ENCODE measurements at places on chromosomes 7 and 10.

DNA sequence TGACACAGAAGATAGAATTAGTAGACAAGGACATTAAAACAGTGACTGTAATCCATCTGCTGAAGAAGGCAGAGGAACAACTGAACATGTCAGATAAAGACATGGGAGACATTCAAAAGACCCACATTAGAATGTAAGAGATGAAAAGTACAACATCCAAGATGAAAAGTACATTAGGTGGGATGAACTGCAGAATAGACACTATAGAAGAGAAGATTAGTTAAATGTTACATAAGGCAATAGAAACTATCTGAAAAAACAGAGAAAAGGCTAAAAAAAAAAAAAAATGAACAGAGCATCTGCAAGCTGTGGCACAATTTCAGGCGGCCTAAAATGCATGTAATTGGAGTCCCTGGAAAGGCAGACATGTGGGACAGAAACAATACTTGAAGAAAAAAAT is 21.6 kb downstream of the NUB1 start:
- DNase-seq: no peak

- DNase-seq: no peak
Observed at GRCh38 chr10:26697922-26698608, 564 bp downstream of the PDSS1 start.

GRCh38 chr7:92404170-92404614 is 43.1 kb upstream of the GATAD1 start:
- no peak for DNase-seq

- no peak for DNase-seq
Observed at GRCh38 chr7:159064121-159064815, 80.4 kb downstream of the VIPR2 start.

- DNase-seq: no peak
Observed at GRCh38 chr7:135889823-135890222, 87.3 kb downstream of the MTPN start.

DNA sequence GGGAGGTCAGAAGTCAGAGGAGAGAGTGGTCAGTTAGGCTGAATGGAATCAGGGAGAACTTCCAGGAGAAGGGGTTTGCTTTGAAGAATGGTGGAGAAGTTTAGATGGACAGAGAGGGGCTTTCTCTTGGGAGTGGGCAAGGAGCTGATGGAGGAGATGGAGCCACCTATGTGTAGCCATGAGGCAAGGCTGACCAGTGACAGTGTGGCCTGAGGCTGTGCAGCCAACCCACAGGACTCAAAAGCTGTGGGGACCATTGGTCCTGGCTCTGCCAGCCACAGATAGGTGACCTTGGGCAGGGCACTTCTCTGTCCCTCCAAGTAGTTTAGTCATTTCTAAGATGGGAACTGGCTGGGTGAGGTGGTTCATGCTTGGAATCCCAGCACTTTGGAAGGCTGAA is 18.7 kb downstream of the NEURL1 start:
- DNase-seq: no peak

- no peak for DNase-seq
Observed at GRCh38 chr7:138074121-138074520, 2.1 kb upstream of the AKR1D1 start.

GRCh38 chr7:22801912-22802311 is 20.7 kb downstream of the TOMM7 start:
- DNase-seq: no peak

- DNase-seq: no peak
Observed at GRCh38 chr10:19048489-19048888, at the start of gene MALRD1. TSS of gene MALRD1 (plus strand) at chr10:19048801. CDS start at chr10:19048939, 138 bp downstream.

DNA sequence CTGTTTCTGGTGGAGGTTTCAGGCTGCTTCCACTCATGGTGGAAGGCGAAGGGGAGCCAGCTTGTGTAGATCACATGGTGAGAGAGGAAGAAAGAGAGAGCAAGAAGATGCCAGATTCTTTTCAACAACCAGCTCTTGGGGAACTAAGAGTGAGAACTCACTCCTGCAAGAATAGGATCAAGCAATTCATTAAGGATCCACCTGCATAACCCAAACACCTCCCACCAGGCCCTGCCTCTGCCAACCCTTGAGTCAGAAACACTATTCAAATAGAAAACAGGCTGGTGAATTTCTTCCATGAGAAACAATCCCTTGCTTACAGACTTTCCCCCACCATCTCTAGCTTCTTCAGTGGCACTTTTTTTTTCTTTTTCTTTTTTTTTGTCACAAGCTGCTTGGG is 317.2 kb downstream of the GPR158 start:
- no peak for DNase-seq

GRCh38 chr7:84982199-84982598 is 204.7 kb downstream of the SEMA3D start:
- no peak for DNase-seq

DNA sequence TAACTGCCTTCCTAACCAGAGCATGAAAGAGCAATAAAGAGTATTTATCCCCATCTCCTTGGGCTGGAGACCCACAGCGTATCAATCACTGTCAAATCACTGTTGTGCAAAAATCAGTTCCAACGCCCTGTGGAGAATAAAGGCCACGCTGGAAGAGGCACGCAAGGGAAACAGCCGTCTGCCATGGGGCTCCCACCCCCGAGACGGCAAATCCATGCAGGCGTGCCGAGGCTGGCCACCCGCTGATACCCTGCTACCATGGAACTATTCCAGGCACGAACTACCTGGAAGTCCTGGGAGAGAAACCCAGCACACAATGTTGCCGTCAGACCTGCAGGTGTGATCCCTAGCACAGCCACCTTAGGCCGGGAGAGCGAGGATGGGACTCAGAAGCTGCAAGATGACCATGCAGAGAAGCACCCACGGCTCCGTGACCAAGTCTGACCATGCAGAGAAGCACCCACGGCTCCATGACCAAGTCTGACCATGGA is 185.3 kb downstream of the DIP2C start:
- DNase-seq: no peak

DNA sequence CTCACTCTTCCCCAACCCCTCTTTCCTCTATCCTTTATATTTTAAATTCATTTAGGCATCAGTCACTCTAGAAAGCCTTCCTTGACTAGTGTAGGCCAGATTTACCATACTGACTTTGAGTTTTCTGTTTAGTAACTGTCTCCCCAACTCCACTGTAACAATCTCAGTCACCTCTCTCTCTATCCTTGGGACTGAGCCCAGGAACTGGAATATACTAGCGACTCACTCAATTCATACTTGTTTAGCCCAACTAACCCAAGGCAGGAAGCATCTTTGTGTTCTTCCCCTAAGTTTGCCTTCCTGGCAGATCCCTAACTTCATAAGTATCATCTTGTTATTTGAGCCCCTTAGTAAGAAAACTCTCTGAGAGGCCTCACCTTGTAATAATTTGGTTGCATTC is 19.1 kb downstream of the PLCE1 start:
- no peak for DNase-seq

GRCh38 chr7:964401-965231 is 10.1 kb upstream of the ADAP1 start:
- DNase-seq: no peak

- DNase-seq: no peak
Observed at GRCh38 chr10:48469516-48470020, 135.3 kb downstream of the ARHGAP22 start.

- no peak for DNase-seq
Observed at GRCh38 chr7:27640884-27641574, 21.7 kb downstream of the HIBADH start.

DNA sequence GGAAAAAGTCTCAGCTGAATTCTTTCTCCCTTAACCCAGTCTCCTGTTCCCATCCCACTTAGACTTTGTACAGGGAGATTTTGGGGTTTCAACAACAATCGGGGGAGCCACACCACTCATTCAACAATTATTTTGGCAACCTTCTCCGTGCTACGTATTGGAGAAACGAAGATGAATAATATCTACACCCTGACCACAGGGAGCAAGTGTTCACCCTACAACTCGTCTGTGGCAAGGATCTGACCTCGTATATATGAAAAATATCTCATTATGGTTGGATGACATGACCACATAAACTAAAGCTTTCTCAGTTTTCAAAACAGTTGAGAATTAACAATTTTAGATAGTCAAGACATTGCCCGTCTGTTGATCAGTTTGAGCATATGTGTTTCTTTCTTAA is 302.1 kb downstream of the CACNA2D1 start:
- no peak for DNase-seq

GRCh38 chr10:114821915-114822443 is 399 bp downstream of the FHIP2A start:
- DNase-seq: no peak

GRCh38 chr10:23399701-23400144 is 39.2 kb upstream of the OTUD1 start:
- DNase-seq: no peak

- no peak for DNase-seq
Observed at GRCh38 chr10:129410688-129411392, 56.2 kb upstream of the MGMT start.

GRCh38 chr7:70997261-70997660 is 134.7 kb upstream of the GALNT17 start:
- no peak for DNase-seq

- no peak for DNase-seq
Observed at GRCh38 chr10:44930904-44931620, 19.9 kb downstream of the TMEM72 start.

- DNase-seq: no peak
Observed at GRCh38 chr7:636396-636795, 90.1 kb upstream of the DNAAF5 start.
